ENCODE measurements at places on chromosomes 3 and 15. TPM values are rescaled to one million over a fixed set of nuclear protein-coding genes. Genes with fewer than 3 reads are reported as not detected.

- H3K36me3 ChIP-seq = no peaks in the 10 kb centered on the region
- peaks cover 43% of the 10 kb centered on the region for H3K4me1 ChIP-seq
- H3K27me3 ChIP-seq = no peaks in the 10 kb centered on the region
- peak; percentile 96 for DNase-seq
Observed at GRCh38 chr15:31325595-31326155, 960 bp upstream of the KLF13 start.

GRCh38 chr15:27491666-27492621 is 521.0 kb downstream of the GABRG3 start:
- H3K4me3 ChIP-seq = no peak overlapping the region
- H3K4me1 ChIP-seq = no peaks in the 10 kb centered on the region
- H3K27ac ChIP-seq = no peak overlapping the region
- H3K36me3 ChIP-seq = no peaks in the 10 kb centered on the region
- no peaks in the 10 kb centered on the region for H3K27me3 ChIP-seq
- DNase-seq = no peak

GRCh38 chr15:68614286-68615035 is 35.7 kb downstream of the CORO2B start:
- H3K27ac ChIP-seq = no peak overlapping the region
- no peaks in the 10 kb centered on the region for H3K36me3 ChIP-seq
- H3K4me3 ChIP-seq = no peak overlapping the region
- H3K27me3 ChIP-seq = no peaks in the 10 kb centered on the region

Gene AMOTL2
- total RNA-seq = 83.4 TPM

DNA sequence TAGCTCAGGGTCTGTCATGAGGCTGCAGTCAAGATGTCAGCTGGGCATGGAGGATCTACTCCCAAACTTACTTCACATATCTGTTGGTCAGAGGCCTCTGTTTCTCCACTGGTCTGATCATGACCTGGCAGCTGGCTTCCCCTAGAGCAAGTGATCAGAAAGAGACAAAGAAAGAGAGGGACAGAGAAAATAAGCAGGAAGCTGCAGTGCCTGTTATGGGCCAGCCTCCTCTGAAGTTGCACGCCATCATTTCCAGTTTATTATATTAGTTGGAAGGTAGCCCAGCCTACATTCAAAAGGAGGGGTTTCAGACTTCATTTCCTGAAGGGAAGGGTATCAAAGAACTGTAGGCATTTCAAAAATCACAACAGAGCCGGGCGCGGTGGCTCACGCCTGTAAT is 5.0 kb upstream of the RPP25 start:
- no peaks in the 10 kb centered on the region for H3K36me3 ChIP-seq
- H3K4me1 ChIP-seq = peaks cover 39% of the 10 kb centered on the region
- peaks cover 28% of the 10 kb centered on the region for H3K27me3 ChIP-seq
- no peak overlapping the region for H3K27ac ChIP-seq
- no peak overlapping the region for H3K4me3 ChIP-seq

- H3K36me3 ChIP-seq = no peaks in the 10 kb centered on the region
- H3K4me3 ChIP-seq = no peak overlapping the region
- DNase-seq = peak; percentile 59
- H3K4me1 ChIP-seq = no peaks in the 10 kb centered on the region
Observed at GRCh38 chr15:65328506-65329287, 24.2 kb downstream of the RNU5B-1 start.

Gene CORO2B
- 5.2 TPM for total RNA-seq

Data from spleen (tissue), 13 donors.